ENCODE measurements at places on chromosomes 3 and 15.

GRCh38 chr15:69855258-69856000 lies 242.3 kb downstream of the TLE3 start:
- DNase-seq = no peak

DNA sequence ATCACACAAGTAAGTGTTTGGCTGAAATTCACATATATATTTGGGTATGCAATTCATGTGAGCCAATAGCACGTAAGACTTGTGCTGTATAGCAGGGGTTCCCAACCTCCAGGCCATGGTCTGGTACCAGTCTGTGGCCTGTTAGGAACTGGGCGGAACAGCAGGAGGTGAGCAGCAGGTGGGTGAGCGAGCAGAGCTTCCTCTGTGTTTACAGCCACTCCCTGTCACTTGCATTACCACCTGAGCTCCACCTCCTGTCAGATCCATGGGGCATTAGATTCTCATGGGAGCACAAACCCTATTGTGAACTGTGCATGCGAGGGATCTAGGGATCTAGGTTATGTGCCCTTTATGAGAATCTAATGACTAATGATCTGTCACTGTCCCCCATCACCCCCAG lies 59.7 kb downstream of the MAP3K13 start:
- DNase-seq = no peak

DNA sequence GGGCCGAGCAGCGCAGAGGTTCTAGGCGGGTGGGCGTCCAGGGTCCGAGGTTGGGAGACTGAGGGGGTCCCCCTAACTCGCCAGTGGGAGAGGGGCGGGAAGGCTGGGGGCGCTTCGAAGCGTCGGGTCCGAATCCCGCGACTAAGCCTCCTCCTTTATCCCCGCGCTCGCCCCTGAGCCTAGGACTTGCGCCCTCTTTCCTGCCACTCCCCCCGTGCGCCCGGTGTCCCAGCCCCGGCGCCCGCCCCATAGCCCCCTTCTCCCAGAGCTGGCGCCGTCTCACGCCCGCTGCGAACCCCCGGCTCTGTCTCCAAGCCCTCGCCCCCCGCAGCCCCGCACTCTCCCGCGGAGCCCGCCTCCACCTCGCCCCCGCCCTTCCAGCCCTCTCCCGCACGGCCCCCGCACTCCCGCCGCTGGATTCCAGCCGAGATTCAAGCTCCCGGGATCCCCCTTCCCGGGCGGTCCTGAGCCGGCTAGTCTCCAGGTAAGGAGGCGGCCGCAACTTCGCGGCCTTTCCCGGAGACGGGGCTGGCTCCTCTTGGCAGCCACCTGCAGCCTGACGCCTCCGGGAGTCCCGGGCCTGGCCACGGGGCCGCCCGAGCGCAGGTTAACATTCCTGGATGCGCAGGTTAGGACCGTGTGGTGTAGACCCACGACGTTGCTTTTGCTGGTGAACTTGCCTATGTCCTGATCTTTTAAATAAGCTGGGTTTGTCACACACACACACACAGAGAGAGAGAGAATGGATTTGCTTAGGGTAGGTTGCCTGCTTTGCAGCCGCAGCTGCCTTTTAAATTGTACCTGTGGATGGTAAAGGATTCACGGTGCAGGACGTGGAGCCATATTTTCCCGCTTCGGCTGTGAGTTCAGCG lies 563 bp downstream of the PXYLP1 start:
- no peak for DNase-seq

DNA sequence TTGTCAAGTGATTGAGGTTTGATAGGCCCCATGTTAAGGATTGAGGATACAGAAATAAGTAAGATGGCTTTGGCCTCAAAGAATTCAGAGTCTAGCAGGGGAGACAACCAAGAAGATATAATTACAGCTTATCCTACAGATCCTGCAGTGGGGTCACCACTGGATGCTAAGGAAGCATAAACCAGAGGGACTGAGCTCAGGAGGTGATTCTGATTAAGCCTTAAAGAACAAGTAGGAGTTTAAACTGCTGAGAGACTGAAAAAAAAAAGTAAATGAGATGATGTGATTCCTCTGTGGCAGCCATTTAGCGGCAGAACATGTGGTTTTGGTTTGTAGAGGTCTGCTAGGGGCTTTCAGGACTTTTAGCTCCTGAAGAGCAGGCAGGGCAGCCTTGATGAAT lies 72.1 kb upstream of the ROPN1 start:
- DNase-seq = no peak

DNA sequence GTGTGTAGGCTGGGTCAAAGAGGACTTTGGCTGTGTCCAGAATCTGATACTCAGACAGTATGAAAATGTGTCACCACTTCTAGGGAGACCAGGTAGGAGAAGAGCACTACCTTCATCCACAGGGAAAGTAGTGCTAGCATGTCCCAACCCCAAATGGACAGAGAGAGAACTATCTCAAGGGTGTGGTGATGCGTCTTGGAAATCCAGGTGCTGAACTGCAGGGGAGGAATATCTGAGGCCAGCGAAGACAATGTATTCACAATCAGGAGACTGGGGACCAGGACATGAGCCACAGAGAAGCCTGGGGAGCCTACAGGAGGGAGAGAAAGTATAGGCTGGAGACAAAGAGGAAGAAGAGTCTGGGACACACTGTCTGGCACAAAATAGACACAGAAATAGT lies 152.0 kb upstream of the WNT5A start:
- DNase-seq = no peak

GRCh38 chr3:129599607-129600006 lies 6.9 kb downstream of the PLXND1 start:
- no peak for DNase-seq

- DNase-seq = no peak
These were observed 26.7 kb downstream of the SLC2A2 start for GRCh38 chr3:170999737-171000242.

- DNase-seq = no peak
These were observed 39.1 kb downstream of the MYO9A start for GRCh38 chr15:72078887-72079286.

- DNase-seq = no peak
These were observed 606.7 kb downstream of the PDCD6IP start for GRCh38 chr3:34405159-34405558.

GRCh38 chr3:73605412-73605811 lies 19.3 kb downstream of the PDZRN3 start:
- no peak for DNase-seq

DNA sequence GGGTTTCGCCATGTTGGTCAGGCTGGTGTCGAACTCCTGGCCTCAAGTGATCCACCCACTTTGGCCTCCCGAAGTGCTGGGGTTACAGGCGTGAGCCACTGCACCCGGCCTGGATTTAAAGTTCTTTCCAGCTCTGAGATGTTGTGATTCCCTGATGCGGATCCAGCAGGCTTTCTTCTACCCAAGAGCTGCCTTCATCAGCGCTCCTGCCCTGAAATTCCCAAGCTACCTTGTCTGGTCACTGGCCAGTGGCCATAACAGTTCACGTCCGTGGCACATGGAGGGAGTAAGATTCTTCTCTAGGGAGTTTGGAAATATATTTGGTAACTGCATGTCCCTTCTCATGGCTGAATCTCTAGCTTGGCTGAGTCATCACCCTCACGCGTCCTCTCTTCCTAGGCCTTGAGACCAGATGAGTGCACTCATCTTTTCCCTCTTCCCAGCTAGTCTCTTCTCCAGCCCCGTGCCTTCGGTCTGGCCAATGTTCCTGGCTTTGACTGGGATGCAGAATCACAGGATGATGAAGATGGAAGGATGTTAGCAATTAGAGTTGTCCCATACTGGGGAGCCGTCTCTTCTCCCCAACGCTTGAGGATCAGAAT lies 29.8 kb upstream of the APOD start:
- no peak for DNase-seq

DNA sequence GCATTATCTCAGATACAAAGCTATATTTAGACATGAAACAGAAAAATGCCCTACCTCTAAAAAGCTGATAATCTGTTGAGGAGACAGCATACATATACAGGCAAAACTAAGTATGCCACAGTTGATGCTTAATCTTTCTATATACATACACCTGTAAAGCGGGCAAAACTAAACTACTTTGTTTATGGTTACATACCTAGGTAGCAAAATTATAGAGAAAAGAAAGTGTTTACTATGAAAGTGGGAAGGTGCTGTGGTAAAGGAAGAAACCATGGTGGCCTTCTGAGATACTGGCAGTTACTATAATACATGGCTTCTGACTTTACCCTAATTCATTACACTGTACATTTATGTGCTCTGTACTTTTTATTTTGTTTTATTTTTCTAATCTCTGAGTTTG lies 36.0 kb upstream of the NR1I2 start:
- DNase-seq = no peak

- no peak for DNase-seq
These were observed 90.6 kb upstream of the UMPS start for GRCh38 chr3:124639406-124640237.

DNA sequence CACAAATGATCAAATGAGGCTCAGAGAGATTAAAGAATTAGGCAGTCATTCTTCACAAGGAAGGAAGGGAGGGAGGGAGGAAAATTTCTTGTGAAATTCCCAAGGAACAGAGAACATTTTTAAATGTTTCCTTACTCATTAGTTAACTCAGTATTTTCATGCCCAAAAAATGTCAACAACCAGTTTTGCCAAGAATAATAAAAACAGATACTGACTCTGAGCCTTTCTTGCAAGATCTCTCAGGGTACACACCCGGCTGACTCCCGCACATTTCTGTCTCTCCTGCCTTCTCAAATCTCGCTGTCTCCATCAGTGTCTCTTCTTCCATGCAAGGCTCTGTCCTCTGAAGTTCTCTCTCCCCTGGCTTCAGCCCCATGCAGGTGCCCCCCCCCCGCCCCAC lies 265.9 kb downstream of the TJP1 start:
- no peak for DNase-seq

DNA sequence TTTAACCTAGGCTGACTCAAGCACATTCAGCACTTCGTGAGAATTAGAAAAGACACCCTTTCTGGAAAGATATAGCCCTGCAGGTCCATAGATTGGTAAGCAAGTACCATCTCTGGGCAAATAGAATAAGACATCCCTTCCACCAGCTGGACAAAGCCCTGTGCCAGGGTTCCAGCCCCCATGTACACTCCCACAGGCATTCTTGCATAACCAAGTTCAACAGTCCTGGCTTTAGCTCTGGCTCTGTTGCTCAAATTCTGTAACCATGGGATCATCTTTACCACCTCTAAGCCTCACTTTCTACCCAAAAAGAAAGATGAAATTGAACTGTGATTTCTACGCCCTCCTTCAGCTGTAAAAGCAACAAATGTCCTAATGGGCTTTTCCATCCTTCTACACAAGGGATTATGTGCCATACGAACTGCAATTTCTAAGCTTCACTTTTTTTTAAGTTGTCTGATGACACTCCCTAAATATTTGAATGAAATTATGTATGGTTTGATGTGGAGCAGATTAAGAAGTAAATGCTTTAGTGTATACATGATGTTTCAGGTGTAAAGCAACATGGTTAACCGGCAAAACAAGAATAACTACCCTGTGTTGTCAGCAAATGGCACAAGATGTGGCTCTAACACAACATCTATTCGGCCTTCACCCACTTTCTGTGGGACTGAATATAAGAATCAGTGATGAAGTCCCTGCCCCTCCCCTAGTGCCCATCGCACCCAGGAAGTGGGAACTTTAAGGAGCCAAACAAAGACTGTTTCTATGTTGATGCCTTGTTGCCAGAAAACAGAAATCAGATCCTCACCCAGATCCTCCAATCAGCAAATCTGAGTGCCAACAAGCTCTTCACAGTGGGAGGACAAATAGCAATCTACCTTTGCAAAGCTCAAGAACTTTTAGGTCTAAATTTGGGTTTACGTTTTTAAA lies 165.7 kb downstream of the P3H2 start:
- no peak for DNase-seq

DNA sequence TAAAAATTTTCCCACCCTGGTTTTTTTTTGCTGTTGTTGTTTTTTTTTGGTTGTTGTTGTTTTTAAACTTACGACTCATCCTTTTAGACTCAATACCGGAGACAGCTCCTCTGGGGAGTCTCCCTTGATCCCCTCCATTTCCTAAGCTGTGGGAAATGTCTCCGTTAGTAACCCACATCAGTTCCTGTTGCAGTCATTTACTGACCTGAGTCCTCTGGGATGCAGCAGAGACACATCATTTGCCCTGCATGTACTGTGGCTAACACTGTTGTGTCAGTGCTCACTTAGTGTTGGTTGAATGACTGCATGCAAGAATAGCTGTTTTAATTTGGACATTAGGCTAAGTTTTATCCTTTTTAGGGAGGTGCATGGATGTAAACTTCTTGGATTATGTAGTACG lies 83.8 kb downstream of the MBNL1 start:
- DNase-seq = no peak

DNA sequence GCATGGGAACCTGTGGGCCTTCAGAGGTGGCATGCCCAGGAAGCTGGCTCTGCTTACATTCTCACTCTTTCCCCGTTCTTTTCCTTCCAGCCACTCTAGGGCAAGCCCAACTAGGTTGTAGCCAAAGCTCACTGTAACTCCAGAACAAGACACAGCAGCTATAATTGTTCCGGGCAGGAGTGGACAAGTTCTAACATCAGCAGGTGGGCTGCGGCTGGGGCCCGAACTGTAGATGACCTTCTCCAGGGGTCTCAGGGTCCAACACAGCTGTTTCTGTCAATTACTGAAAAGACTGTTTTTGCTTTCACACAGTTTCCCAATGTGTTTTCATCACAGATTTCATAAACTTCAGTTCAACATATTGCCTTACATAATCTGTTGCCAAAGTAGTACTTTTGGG lies 11.5 kb downstream of the RASGRP1 start:
- DNase-seq = no peak

DNA sequence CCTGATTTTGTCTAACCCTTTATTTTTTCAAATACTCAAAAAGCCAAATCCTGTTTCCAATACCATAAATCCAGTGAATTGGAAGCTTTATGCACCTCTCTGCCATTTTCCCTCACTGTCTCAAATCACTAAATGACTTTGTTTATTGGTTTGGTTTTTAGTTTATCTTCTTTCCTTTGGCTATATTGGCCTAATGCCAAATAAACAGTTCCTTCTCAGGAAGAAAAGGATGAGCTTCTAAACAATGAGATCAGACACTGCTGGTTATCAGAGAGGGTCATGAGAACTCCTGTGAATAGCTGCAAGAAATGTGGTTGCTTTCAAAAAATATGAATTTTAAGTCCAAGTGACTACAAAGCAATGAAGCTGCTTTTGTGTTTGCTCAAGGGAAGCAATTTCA lies 359.9 kb downstream of the MECOM start:
- no peak for DNase-seq

GRCh38 chr3:184349563-184350470 lies 11.6 kb downstream of the CLCN2 start:
- no peak for DNase-seq

- DNase-seq = no peak
These were observed 322.0 kb downstream of the MFSD1 start for GRCh38 chr3:159123877-159124276.

- no peak for DNase-seq
These were observed 58.4 kb downstream of the TBC1D2B start for GRCh38 chr15:78018946-78019644.

Measured in stimulated activated CD4-positive, alpha-beta T cell treated with anti-CD3 and anti-CD28 coated beads, Interleukin-15, amount 100 ng/mL, for 48 hours (primary cell).